ENCODE measurements at places on chromosomes 6 and 20. TPM values are rescaled to one million over a fixed set of nuclear protein-coding genes. Genes with fewer than 3 reads are reported as not detected.
A peak's percentile ranks its signal among the peaks of the same experiment; 100 is the strongest.

C6orf15 gene
- polyA plus RNA-seq, result not detected

PPP1R3G gene
- polyA plus RNA-seq, result 2.8 TPM

- DNase-seq, result no peak
- H3K4me3 ChIP-seq, result no peak overlapping the region
- H3K27ac ChIP-seq, result no peak overlapping the region
- H3K4me1 ChIP-seq, result no peaks in the 10 kb centered on the region
Observed at GRCh38 chr6:2237001-2237400, 8.4 kb downstream of the GMDS start.

DNA sequence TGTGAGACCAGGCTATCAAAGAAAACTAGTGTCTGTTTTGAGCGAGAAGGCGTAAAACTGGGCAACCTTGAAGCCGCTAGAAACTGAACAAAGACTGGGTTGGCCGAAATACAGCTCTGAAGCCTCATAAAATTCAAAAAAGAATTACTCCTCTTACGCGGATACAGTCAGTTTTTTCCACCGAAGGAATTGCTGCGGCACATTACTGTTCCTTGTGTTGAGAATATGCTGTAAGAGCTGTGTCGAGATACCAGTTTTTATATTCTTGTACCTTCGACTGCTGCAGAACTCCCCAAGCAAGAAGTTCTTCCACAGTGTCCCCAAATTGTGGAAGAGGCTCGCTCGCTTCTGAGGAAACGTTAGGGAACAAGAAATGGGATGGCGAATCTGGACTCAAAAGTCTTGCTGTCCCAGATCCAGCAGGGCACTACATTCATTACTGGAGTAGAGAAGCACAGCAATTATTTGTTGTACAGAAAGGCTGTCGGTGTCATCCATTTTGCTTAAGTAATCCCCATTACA lies 523 bp upstream of the COX7A2 start:
- no peak for DNase-seq
- H3K36me3 ChIP-seq, result peaks cover 7% of the 10 kb centered on the region
- H3K27me3 ChIP-seq, result no peaks in the 10 kb centered on the region
- peaks cover 14% of the 10 kb centered on the region for H3K4me1 ChIP-seq
- H3K4me3 ChIP-seq, result peak overlapping the region; percentile 94

OR2J1 gene
- not detected for polyA plus RNA-seq

DNA sequence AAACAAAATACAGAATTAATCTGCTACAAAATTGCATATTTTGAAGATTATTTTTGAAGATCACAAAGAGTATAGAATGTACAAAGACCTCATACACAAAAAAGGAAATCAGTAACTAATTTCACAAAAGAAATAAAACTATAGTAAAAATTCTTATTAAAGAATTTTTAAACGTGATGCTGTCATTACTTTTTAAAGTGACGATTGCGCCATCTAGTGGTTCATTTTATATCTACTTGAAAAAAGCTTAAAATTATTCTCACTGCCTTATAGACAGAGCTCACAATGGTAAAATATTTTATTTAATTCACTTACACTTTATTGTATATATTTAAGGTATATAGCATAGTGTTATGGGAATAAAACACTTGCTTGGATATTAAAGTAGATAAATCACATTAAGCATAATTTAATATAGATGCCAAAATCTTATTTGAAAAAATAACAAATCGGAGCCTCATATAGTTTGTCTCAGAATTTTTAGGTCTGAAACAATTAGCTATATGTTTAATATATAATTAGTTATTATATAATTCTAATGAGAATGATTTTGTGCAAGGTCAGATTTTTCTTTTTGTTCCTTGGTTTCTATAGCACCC lies 128.8 kb downstream of the PHF3 start:
- no peak overlapping the region for H3K27ac ChIP-seq
- H3K4me1 ChIP-seq, result no peaks in the 10 kb centered on the region
- DNase-seq, result peak; percentile 89
- no peaks in the 10 kb centered on the region for H3K27me3 ChIP-seq

DNA sequence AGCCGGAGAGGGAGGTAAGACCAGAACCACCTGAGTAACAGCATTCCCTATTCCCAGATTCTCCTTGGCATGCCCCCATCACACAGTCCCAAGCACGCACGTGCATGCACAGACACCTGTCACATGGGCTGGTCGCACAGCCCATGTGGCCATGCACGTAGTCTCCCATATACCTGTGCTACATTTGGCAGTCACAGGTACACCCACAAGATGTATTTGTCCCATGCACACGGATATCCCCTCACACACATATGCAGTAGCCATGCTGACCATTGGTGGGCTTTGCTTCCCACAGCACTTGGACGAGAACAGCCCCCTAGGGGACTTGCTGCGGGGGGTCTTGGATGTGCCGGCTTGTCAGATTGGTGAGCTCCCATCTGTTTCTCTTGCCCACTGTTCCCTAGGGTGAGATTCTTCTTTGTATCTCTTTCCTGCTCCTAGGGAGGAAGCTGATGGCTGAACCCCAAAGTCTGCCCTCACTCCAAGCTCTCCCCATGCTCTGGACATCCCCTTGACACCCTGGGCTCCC lies 31.9 kb downstream of the PLCG1 start:
- H3K4me1 ChIP-seq, result peaks cover 20% of the 10 kb centered on the region
- H3K27me3 ChIP-seq, result no peaks in the 10 kb centered on the region
- H3K4me3 ChIP-seq, result no peak overlapping the region
- H3K36me3 ChIP-seq, result peaks cover 99% of the 10 kb centered on the region
- DNase-seq, result no peak

DNA sequence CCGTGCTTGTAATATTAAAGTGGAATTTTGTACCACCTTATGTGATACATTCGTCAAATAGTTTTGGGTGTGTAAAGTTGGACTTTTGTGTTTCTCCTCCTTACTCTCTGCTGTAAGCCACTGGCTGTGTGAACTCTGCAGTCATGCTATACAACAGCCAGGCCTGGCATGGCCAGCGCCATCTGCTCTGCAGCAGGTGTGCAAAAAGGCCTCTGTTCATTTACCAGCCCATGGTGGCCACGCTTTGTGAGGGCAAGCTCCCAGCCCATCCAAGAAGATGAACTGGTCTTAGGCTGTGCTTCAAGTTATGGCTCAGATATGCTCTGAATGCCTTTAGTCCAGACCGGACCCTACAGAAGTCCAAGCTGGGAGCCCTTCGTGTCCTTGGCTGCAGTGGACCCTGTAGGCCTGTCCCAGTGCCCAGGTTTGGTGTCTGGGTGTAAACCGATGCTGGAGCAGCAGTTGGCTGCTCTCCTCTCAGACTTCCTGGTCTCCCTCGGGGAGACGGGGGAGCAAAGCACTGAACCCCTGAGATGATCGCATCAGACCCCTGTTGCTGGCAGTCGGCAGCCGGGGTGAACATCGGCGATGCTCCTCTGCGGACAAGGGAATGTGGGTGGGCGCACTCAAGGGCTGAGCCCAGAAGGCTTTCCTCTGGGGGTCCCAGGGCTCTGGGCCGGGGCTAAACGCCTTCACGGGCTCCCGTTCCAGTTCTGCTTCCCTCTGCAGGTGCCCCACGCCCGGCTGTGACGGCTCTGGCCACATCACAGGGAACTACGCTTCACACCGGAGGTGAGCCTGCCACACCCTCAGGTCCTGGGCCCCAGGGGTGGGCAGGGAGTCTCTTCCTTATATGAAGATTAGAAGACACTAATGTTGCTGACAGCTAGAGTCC lies 28.6 kb upstream of the PCMTD2 start:
- no peaks in the 10 kb centered on the region for H3K27me3 ChIP-seq
- no peak for DNase-seq
- no peak overlapping the region for H3K4me3 ChIP-seq
- H3K4me1 ChIP-seq, result peaks cover 68% of the 10 kb centered on the region

- no peak overlapping the region for H3K27ac ChIP-seq
- DNase-seq, result no peak
- no peaks in the 10 kb centered on the region for H3K27me3 ChIP-seq
- H3K4me1 ChIP-seq, result no peaks in the 10 kb centered on the region
- H3K36me3 ChIP-seq, result no peaks in the 10 kb centered on the region
Observed at GRCh38 chr20:13355411-13355810, 134.3 kb downstream of the ISM1 start.
